ENCODE measurements at places on chromosomes 1 and 21.
A peak's percentile ranks its signal among the peaks of the same experiment; 100 is the strongest.

DNA sequence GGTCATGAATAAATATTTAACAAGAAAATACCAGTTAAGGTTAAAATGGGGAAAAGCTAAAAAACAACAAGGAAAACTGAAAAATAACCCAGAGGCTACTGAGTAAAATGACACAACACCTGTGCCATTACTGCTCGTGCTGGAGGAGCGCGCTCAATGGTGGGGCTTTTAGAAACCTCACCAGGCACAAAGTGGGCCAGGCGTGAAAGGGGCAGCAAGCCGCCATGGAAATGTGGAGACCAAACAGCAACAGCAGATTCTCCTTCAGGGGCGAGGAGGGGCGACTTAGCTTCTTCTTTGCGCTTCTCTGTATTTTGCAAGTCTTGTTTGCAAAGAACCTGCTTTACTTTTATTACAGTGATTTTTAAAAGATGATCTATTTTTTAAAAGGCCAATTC is 18.9 kb upstream of the SPATC1L start:
- DNase-seq: no peak

GRCh38 chr1:87186346-87186745 is 142.3 kb upstream of the LMO4 start:
- DNase-seq: no peak

- DNase-seq: no peak
These were observed 3.6 kb downstream of the ADPRS start for GRCh38 chr1:36092166-36092797.

DNA sequence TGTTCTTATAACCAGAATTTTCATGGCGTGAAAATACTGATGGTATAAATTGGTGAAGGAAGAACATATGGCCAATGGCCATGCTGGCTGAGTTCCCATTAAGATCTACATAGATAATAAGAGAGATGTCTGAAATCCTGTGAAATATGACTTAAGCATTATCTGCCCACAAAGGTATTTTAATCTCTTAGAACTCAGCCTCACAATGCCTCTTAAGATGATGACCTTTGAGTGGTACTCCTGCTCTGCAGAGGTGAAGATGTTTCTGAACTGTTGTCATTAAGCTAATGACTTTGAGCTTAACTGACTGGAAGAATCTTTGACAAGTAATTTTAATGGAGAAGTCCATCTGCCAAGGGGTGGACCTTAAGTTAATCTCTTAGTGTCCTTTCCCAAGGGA is 148.7 kb downstream of the ZNF326 start:
- DNase-seq: no peak

GRCh38 chr1:115793162-115793561 is 24.6 kb upstream of the CASQ2 start:
- no peak for DNase-seq

- no peak for DNase-seq
These were observed 26.2 kb downstream of the UCK2 start for GRCh38 chr1:165853528-165854075.

DNA sequence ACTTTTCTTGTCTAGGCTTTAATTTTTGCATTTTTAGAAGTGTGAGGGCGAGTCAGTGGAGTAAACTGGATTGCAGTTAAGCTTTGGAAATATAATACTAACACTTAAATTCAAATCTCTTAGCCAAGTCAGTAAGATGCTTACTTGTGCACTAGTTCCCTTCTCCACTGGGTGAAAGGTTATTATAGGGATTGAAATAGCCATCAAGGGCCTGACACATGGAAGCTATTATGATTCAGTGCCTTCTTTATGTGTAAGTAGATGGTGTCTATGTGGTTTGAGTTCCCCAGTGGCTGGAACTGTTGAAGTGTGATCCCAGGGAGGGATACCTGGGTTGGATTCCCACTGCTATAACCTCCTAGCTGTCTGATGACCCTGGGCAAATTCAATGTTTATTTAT is 24.7 kb upstream of the DMRTA2 start:
- DNase-seq: peak; percentile 7

DNA sequence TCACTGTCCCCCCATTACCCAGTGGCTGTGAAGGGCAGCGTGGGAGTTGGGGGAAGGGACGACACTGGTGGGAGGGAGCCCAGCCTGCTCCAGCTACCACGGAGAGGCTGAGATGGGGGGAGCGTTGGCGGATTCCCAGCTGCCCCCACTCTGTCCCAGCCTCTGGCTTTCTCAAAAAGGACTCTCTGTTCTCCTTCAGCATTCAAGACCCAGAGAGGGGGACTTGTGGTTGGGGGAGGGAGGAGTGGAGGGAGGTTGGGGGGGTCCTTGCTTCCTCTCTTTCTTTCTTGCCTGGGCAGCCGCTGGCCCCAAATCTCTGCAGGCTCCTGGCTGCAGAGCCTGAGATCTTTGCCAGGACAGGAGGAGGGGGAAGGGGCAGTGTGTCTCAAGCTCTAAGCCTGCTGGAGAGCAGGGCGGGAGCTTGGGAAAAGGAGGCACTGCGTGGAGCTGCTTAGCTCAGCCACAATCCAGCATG is 2.2 kb downstream of the ATP1A2 start:
- no peak for DNase-seq

DNA sequence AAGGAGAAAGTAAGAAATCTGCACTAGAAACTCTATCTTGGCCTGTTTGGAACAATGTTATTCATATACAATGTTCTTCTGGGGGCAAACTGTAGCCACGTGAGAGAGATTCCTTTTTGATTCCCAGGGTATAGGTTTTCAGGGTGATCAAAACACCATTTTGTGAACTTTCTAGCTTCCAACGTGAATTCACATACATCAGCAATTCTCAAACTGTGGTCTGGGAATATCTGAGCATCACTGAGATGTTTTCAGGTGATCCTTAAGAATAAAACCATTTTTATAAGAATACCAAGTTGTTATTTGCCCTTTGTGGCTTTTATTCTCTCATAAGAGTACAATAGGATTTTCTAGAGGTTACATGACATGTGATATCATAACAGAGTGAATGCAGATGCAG is 66.9 kb upstream of the ATP1A1 start:
- no peak for DNase-seq

DNA sequence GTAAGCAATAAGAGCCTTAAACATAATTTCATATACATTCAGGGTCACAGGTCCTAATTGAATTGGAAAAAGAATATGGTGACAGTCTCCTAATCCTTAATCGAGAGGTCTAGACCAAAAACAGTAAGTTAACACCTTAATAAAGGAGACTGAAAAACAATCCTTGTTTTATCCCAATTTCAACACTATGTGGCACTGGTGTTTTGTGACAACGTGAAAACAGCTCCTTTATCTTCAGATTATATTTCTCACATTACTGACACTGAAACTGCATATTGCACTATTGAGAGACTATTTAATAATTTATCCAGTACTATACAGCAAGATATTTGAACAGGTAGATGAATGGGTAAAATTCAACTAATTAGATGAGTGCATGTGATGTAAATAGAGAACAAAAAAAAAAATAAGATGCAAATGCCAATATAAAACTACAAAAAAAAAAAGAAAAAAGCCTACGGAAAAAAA is 34.1 kb downstream of the TP53BP2 start:
- DNase-seq: peak; percentile 16

- DNase-seq: no peak
These were observed 126.4 kb downstream of the TTLL7 start for GRCh38 chr1:83872515-83872914.

DNA sequence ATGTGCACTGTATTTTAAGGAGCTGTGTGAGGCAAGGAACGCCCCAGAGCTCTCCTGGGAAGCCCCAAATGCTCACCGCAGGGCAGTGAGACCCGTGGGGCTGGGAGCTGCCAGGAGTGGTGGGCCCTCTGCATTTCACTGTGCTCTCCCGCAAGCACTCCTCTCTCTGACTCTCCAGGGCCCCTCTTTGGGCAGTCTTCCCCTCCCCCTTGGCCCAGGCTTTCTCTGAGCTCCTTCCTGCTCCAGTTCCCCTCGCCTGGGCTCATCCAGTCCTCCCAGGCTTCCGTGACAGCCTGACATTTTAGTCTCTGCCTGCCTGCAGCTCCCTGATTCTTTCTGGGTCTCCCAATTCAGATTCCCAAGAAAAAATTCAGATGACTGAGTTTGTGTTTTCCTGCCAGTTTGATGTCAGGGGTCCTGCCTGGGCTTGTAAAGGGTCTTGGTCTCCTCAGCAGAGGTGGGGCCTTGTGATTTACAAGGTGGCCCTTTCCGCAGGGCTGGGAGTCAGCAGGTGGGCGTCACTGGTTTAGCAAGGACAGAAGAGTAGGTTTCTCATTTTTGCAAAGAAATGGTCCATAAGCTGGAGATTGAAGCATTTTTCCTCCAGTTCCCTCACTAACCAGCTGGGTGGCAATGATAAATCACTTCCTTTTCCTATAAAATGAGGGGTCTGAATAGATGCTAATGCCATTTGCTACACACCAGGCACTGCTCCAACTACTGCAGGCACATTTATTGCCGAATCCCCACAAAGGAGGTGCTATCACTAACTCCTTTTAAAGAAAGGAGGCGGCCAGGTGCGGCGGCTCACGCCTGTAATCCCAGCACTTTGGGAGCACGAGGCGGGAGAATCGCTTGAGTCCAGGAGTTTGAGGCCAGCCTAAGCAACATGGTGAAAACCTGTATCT is 1.9 kb upstream of the CA6 start:
- DNase-seq: no peak

Data from AG09309 (cell line).